ENCODE measurements at places on chromosomes 3 and 15.

- DNase-seq = no peak
Measured at GRCh38 chr3:53846134-53846850, at the start of the genes CHDH and IL17RB. Gene CHDH (minus strand): TSS chr3:53846419. CDS start chr3:53824008, 22,411 bp downstream. Gene IL17RB (plus strand): TSS chr3:53846568. CDS start chr3:53846589, 21 bp downstream.

DNA sequence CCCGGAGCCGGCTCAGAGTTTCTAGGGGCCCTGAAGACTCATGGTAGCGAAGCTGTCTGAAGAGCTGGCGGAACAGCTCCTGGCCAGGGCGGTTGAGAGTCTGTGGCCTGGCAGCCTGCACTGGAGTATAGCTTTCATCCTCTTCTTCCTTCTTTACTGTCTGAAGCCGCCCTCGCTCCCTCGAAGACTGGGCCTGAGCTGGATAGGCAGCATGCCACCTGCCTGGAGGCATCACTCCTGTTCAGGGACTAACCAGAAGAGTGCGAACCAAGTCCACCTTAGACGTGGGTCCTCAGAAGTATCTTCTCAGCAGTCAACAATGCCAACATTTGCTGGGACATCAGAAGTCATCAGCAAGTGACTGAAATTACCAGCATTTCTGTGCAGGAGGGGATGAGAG, 22.2 kb downstream of the ZNF445 start:
- no peak for DNase-seq

DNA sequence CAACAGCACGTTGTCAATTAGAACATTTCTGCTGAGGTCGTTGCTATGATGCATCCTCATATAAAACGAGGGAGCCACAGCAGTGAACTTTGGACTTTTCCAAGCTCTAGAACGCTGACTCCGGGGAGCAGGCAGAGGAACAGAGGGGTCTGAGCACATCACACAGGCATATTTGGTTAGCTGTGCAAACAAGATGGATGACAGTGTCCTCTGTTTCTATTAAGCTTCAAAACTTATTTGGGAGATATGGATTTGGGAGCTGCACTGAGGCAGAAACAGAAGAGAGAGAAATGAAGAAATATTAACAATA, 278.0 kb upstream of the TBL1XR1 start:
- DNase-seq = no peak

DNA sequence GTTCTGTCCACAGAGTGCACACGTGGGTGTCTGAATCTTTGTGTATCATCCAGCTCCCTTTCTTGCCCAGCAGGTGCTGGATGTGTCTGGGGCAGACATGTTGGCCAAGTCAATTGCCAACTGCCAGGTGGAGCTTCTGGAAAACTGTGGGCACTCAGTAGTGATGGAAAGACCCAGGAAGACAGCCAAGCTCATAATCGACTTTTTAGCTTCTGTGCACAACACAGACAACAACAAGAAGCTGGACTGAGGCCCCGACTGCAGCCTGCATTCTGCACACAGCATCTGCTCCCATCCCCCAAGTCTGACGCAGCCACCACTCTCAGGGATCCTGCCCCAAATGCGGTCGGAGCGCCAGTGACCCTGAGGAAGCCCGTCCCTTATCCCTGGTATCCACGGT, 12.5 kb upstream of the RPP14 start:
- no peak for DNase-seq

GRCh38 chr3:33155301-33155700, 41.5 kb downstream of the CRTAP start:
- DNase-seq = no peak

Measured in activated CD8-positive, alpha-beta memory T cell treated with anti-CD3 and anti-CD28 coated beads for 4 hours (primary cell).